ENCODE measurements at places on chromosomes 5 and 9.

DNA sequence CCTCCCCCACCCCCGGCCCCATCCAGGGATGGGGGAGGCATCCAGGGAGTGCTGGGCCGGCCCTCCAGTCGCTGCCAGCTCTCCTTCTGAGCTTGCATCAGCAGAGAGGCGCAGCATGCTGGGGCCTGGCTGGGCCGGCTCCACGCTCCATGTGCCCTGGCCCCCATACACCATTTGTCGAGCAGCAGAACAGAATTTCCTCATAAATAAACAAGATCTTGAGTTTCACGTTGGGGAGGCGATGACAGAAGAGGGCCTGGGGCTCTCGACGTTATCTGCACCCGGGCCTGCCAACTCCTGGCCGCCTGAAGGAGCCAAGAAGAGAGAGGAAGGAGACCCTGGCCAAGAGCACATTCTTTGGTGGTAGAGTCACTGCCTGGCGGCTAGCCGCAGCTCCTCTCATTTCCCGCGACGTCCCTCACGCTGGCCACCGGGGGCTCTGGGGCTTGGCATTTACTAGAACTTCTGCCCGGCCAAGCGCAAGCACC is 177.0 kb downstream of the FGF18 start:
- no peak for DNase-seq

DNA sequence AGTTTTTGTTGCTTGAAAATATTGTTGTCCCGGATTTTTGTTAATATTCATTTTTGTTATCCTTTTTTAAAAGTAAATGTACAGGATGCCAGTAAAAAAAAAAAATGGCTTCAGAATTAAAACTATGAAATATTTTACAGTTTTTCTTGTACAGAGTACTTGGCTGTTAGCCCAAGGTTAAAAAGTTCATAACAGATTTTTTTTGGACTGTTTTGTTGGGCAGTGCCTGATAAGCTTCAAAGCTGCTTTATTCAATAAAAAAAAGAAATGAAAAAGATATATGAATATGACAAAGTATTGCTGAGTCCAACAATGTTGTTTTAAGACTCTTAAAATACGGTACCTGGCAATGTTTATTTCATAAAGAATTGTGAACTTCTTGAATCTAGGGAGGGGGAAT is 82.9 kb downstream of the PIK3R1 start:
- DNase-seq: no peak

- DNase-seq: no peak
These were observed 460.2 kb downstream of the ICE1 start for GRCh38 chr5:5882706-5883105.

DNA sequence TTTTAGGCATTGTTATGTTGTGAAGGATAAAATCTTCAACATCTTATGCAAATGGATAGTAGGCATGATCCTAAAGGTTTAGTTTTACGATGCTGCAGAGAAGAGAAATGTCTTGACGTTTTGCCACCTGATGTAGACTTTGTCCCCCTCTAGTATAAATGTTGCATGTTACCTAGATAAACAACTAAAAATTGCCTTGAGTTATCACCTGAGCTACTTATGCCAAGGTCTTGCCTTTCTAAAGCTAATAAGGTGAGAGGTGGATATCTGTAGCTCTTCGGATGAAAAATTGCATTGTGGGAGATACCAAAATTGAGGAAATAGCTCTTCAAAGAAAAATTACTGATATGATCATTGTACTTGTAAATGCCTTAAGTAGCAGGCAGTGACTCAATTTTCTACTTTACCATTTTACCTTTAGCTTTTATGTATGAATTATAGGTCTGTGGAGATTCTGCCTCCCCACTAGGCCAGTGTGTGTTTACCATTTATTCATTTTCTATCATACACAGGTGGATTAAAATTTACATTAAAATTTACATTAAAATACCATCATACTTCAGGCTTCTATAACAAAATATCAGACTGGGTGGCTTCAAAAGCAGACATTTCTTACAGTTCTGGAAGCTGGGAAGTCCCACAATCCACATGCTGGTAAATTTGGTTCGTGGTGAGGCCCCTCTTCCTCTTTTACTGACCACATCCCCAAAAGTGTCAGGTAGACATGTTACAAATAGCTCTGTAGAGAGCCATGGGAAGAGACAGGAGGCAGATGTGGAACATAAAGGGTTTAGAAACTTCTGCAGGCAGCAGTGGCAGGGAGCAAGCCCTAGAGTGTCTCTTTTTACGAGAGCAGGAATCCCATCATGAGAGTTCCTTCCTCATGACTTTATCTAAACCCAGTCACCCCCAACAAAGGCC is 100.7 kb upstream of the ERBIN start:
- DNase-seq: peak; percentile 77

- DNase-seq: no peak
These were observed 59.9 kb upstream of the SPEF2 start for GRCh38 chr5:35557748-35558147.

DNA sequence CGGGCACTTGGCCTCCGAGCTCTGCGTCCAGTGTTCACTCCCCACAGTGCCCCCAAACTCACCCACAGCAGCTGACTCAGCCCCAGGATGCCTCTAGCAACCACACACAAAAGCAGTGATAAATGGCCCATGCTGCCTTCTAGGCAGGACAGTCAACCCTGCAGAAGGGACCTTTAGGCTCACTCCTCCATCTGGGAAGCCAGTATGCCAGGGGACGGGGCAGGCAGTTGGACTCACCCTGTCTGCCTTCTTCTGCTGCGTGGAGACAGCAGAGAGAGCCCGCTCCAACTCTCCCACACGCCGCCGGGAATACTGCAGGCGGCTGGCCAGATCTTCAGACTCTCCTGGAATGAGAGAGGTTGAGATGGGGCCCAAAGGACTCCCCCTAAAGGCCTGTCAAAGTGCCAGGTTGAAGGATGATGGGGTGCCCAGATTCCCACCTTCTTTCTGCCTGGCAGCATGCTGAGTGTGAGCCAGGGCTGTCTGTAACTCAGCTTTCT is 10.4 kb downstream of the GOLGA2 start:
- DNase-seq: no peak

- no peak for DNase-seq
These were observed 2.5 kb downstream of the TLX3 start for GRCh38 chr5:171311322-171312077.

DNA sequence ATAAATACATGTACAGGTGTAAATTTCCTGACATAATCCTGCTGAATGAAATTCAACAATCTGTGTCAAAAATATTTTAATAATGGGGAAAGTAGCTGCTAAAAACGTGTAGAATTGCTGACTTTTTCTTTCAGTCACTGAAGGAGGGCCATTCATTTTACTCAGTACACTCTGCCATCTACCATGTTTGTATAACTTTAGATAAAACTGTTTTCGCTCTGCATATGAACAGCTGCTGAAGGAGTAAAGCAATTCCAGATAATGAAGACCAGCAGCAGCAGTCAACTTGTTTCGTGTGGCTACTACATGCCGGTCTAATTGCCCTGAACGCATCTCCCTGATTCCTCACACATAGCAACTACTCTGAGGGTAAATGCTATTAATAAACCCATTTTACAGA is 380.5 kb downstream of the SPOCK1 start:
- DNase-seq: no peak

- no peak for DNase-seq
These were observed 26.8 kb downstream of the SSBP2 start for GRCh38 chr5:81724108-81724507.

- no peak for DNase-seq
These were observed 44.9 kb downstream of the LHFPL2 start for GRCh38 chr5:78603636-78604175.

- no peak for DNase-seq
These were observed 19.9 kb downstream of the ZBTB34 start for GRCh38 chr9:126880226-126880946.

- DNase-seq: no peak
These were observed 446.7 kb downstream of the IRX1 start for GRCh38 chr5:4042311-4042710.

DNA sequence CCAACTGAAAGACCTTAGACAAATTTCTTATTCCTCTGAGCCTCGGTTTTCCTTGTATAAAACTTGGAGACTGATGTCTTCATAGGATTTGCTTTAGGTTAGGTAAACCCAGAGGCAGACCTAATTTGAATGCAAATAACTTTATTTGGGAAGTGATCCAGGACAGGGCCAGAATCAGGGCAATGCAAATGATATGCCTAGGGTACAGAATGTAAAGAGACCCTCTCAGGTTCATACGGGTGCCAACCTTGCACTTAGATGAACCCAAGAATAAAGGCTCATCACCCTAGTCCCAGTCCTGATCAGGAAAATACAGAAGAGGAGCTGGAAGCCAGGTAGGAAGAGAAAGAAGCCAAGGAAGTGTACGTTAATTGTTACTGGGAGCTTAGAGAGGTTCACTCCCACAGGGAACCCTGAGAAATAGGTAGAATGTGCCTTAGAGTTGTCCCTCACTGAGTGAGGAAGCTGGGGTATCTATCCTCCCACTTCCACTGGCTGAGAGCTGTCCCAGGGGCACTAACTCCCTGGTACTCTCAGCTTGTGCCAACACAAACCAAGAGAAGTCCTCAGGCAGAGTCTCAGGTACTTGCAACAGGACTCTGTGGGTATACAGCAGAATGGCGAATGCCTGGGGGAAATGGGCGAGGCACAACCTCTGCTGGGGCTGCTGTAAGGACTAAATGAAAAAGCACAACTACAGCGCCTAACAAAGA is 3.1 kb upstream of the HK3 start:
- no peak for DNase-seq

- no peak for DNase-seq
These were observed 3.7 kb downstream of the DNAJC25 start for GRCh38 chr9:111634860-111635259.

- no peak for DNase-seq
These were observed 2.6 kb upstream of the NIPAL4 start for GRCh38 chr5:157457391-157457790.

GRCh38 chr9:117783828-117784227 is 79.6 kb downstream of the TLR4 start:
- DNase-seq: peak; percentile 78

GRCh38 chr9:94757158-94757557 is 30.7 kb downstream of the AOPEP start:
- DNase-seq: no peak

GRCh38 chr5:126002222-126002897 is 420.8 kb upstream of the GRAMD2B start:
- DNase-seq: no peak

DNA sequence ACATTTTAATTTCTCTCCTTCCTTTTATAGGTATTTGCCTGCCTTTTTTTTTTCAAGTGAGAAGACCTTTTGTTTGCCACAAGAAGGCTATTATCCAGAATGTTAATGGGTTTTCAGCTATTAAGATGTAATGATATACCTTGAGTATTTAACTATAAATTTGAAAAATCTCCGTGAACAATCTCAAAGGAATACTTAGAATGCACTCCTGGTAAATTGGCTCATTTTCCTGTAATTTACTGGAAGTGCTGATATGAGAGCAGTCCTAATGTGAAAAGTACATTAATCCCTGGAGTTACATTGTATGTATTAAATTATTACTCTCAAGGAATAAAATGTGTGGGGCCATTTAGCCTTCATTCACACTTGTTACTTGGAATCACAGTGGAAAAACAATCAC is 32.4 kb downstream of the AOPEP start:
- DNase-seq: no peak

GRCh38 chr5:135026645-135027265 is 7.3 kb downstream of the PITX1 start:
- DNase-seq: no peak

DNA sequence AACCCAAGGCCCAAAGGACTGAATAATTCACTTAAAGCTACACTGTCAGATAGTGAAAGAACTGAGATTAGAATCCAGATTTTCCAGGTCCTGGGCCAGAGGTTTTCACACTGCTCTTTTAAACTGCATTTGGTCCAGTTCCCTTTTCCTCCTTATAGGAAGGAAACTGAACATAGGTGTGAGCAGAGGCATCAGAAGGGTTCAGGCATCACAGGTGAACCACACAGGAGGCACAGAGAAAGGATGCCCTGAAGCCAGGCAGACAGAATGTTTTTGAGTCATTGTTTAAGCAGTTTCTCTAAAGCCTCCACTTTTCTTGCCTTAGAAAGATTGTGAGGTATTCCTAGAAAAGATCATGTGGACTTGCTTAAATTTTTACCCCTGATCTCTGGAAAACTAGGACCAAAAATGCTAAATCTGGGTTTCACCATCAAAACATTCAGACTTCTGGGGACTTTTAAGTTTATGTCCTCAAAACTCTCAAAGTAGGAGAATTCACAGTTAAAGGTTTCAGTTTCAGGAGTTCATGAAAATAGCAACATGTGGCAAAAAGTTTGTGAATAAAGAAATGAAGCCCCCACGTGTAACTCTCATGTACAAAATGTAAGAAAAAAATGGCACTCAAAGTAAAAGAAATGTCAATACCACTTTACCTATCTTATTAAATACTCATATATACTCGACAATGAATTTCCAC is 386.1 kb downstream of the NTRK2 start:
- DNase-seq: no peak

- DNase-seq: no peak
These were observed 71.9 kb upstream of the LARP1 start for GRCh38 chr5:154683101-154683880.

- DNase-seq: no peak
These were observed 43.4 kb downstream of the LRRTM2 start for GRCh38 chr5:138831703-138832102.

DNA sequence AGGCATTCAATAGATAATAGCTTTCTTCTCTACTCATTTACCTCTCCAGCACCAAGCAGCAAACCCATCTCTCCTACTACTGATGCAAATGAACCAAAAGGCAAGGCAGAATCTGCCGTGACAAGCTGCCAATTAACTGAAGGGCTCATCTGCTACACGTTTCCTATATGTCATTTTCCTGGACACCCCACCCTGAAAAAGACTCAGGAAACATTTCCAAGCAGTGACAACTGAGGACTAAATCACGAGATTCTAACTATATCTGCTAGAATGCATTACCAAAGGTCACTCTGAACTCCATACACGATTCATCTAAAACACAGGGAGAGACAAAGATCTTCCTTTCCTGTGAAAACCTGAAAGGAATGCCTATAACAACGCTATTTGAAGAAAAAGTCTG is 12.9 kb downstream of the PLPP1 start:
- DNase-seq: no peak

GRCh38 chr5:137141779-137142178 is 357.3 kb downstream of the SPOCK1 start:
- no peak for DNase-seq

GRCh38 chr5:157518963-157519362 is 56.6 kb downstream of the ADAM19 start:
- DNase-seq: no peak

GRCh38 chr9:78278177-78278777 is 18.6 kb upstream of the PSAT1 start:
- DNase-seq: peak; percentile 47
